ENCODE measurements at places on chromosomes 2 and 18.

GRCh38 chr2:45904267-45904945 is 252.9 kb downstream of the PRKCE start:
- no peak for DNase-seq

DNA sequence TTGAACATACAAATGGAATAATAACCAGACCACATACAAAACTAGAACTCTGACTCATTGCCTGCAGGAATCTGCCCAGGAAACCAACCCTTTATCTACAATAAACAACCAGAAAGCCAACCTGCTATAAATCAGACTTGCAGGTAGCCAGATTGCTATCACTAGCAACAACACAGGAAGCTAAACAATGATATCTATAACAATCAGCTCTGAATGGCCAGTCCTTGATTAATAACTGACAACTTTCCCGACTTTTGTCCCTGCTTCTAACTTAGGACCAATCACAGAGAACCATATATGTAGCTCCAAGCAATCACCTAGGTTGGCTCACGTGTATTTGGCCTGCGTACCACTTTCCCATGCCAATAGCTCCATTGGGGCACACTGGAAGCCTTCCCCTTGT is 470.8 kb downstream of the RIT2 start:
- DNase-seq = no peak

- no peak for DNase-seq
These were observed 425.4 kb downstream of the TGIF1 start for GRCh38 chr18:3875376-3875775.

- DNase-seq = no peak
These were observed 65.8 kb upstream of the SLC35F5 start for GRCh38 chr2:113822087-113822815.

- no peak for DNase-seq
These were observed 97.4 kb upstream of the UGP2 start for GRCh38 chr2:63743982-63744966.

- DNase-seq = peak; percentile 22
These were observed at the start of gene SLC30A3 for GRCh38 chr2:27262379-27263286. Gene SLC30A3, minus strand, starts transcription at chr2:27263047. Its CDS starts 141 bp downstream, at chr2:27262906.

GRCh38 chr18:55007602-55008001 is 48.3 kb upstream of the CCDC68 start:
- no peak for DNase-seq

GRCh38 chr18:60147323-60147722 is 225.3 kb downstream of the MC4R start:
- DNase-seq = no peak

DNA sequence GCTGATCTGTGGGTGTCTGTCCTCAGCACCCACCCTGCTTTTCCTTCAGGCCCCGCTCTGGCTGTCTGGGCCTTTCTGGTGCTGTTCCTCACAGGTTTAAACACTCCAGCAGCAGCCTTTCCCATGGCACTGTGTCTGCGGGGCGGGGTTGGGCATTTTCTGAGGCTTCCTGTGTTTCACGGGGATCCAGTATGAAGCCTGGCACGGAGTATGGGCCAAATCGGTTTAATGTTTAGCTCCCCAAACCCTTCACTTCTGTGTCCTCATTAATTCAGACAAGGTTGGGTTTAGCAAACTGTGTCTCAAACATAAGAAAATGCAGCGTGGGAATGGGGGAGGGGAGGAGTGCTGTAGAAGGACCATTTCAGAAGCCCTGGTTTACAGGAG is 44.9 kb downstream of the HPCAL1 start:
- DNase-seq = no peak

- DNase-seq = no peak
These were observed 149.3 kb downstream of the EML6 start for GRCh38 chr2:54872780-54873179.

DNA sequence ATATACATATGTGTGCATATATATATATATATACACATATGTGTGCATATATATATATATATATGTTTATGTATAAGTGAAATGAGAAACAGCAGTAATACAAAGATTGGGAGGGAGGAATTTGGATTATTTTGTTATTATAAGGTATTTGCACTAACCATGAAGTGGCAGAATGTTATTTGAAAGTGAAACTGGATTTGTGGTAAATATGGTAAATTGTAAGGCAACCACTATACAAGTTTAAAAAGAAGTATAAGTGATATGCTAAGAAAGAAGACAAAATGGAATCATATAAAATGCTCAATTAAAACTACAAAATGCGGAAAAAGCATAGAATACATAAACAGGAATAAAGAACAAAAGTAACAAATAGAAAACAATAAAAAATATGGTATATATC is 37.5 kb downstream of the FBXO15 start:
- no peak for DNase-seq

- no peak for DNase-seq
These were observed 146.1 kb upstream of the DLX2 start for GRCh38 chr2:172248785-172249187.

GRCh38 chr2:196099916-196100315 is 31.3 kb upstream of the DNAH7 start:
- no peak for DNase-seq

DNA sequence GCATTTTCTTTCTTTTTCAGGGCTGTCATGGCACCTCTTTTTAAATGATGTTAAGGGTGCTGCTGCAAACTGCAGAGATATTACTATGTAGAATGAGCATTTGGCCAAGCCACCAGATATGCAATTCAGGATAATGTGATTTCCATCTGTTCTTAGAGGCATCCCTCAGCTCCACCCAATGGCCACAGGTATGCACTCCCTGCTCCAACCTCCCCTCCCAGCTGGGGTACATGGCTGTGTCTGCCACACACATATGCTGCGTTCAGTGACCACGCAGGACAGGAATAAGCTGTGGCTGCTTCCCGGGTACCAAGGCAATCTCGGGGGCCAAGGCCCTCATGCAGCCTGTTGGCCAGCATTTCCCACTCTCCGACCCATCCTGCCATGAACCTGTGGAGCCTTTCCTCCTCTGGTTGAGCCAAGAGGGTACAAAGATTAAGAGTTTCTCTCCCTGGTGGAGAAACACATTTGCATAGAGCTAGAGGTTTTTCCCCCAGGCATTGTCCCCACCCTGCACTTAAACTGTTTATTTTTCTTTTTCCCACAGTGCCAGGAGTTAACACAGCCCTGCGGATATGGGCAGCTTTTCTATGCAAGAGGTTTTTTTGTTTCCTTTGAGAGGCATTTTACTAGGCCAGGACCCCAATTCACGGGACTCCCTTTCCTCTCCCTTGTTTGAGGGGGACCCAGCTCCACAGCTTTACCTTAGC is 147.0 kb downstream of the GCA start:
- DNase-seq = no peak

DNA sequence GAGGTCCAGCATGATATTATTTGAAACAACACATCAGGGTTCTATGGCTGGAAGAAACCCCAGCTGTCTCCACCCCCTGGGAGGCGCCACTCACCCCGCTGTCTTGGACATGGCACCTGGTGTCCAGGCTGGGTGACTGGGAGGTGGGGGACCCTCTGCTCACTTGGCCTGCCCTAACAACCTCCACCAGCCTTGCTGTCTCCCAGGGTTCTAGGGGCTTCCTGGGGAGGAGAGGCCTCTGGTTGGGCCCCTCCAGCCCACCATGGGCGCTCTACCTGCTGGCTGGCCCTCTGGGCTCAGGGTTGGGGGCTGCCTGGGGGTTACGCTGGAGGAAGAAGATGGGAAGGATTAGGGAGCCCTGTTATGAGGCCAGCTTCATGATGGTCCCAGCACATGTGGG is 16.3 kb downstream of the PER2 start:
- no peak for DNase-seq

DNA sequence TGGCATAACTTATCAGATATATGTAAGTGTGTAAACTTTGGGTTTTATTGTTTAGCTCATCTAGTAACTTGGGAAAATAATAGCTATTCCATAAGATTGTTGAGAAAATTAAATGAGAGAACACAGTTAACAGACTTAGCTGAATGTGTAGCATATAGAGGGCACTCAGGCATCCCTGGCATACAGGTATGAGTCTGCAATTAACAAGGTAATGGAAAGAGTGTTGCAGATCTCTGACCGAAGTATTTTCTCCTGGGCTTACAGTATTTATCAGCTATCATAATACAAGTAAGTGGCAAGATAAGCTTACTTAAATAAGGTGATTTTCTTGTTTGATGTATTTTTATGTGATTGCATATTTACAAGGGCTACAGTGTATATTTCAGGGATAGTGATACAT is 7.9 kb upstream of the COBLL1 start:
- DNase-seq = no peak

DNA sequence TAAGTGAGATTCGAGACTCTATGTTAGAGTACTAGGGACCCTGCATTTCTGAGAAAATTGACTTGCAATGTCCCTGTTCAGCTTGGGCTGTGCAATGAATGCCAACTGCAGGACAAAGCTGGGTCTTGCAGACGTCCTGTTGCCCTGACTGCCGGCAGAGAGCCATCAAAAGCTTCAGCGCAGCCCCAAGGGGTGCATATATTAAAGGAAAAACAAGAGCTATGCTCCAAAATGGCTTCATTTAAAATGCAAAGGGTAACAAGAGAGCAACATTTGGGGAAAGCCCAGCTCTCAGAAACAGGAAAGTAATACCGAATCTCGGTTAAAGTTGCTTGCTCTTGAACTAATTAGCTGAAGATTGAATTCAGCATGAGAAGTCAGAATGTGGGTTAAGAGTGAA is 110.9 kb upstream of the PNPT1 start:
- DNase-seq = no peak

- DNase-seq = no peak
These were observed 355.8 kb downstream of the ARL6IP6 start for GRCh38 chr2:153074207-153074606.

GRCh38 chr2:222250313-222250712 is 48.5 kb downstream of the PAX3 start:
- DNase-seq = no peak

DNA sequence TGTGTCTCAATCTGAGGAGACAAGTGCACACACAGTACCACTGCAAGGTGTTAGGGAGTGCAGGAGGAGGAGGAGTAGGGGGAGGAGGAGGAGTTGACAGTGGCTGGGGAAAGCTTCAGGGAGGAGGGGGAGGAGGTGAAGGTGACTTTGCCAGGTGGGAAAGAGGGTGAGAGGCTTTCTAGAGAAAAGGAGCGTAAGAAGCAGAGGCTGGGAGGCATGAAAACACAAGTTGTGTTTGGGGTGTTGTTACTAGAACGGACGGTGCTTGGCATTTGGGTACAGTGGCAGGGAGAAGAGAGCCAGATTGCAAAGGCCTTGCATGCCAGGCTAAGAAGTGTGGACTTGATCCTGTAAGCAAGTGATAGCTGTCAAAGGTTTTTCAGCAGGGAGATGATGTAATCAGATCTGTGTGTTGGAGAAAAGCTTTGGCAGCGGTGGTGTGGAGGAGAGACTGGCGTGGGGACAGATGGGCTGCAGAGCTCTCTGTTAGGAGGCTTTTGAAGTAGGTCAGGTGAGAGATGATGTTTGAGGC is 16.2 kb downstream of the TANC1 start:
- DNase-seq = no peak

- peak; percentile 68 for DNase-seq
These were observed 62.0 kb downstream of the GLI2 start for GRCh38 chr2:120797421-120798221.

GRCh38 chr2:239993291-239993690 is 31.9 kb downstream of the NDUFA10 start:
- no peak for DNase-seq

DNA sequence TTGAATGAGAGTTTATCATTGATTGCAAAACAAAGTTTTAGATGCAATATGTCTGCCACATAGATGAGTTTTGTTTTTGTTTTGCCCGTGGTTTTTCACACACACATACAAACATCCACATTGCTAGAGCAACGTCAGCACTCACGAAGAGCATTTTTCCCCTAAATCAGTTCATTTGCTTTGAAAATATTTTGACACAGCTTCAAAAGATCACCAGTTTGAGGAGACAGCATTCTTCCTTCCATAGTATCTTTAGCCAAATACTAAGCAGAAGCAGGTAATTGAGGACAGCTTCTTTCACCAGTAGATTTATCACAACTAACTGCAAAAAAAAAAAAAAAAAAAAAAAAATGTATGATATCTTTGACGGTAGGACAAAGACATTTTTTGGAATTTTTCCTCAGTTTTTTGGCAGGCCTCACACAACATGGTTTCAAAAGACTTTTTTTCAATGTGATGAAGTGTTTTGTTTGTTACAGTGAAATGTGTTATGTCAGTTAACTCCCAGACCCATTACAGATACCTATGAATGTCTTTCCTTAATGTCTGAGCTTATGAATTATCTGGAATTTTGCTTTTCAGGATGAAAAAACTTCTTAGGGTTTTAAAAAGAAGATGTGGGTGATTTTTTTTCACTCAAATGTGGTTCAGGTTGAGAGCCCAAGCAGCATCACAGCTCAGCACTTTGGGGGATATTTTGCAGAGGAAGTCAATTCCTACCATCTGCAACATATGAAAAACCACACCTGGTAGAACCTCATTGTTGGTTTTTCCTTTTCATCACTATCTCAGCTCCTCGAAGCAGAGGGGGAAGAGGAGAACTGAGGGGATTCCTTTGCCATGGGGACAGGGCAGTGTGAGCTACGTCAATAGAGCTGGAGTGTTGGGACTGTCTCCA is 31.6 kb downstream of the AOX1 start:
- DNase-seq = no peak

DNA sequence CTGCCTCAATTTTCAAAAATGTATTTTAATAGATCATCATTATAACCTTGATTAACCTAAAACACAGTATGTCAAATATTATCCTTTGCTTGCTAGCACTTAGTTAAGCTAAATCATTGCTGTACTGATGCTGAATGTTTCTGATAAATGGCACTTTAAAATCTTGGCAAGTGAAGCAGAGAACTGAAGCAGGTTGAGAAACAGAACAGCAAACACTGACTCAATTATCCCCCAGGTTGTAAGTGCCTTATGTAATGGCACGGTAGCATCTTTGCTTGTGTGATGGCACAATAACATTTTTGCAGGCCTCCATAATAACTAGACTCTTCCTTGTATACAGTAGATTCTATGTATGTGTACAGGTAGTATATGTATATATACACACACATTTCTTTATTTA is 33.8 kb downstream of the ARHGAP15 start:
- no peak for DNase-seq

DNA sequence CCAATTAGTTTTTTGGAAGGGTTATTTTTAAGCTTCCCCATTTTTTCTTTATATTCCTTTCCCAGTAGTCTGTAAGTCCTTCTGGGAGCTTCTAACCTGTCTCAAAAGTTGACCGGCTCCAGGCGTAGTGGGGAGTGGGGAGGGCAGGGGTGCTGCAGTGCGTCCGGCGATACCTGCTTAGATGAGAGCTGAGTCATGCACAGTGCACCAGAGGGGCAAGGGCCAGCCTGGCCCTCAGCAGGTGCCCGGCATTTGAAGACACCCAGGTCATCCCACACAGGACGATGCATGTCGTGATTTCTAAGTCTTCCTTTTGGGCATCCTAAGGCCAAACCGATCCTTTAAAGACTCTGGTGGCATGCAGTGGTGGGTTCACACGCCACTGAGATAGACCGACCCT is 73.4 kb downstream of the TPO start:
- no peak for DNase-seq

GRCh38 chr2:46866770-46867246 is 48.8 kb downstream of the MCFD2 start:
- no peak for DNase-seq

- DNase-seq = no peak
These were observed 92.0 kb downstream of the GAREM1 start for GRCh38 chr18:32378705-32379104.

- peak; percentile 67 for DNase-seq
These were observed 110.8 kb upstream of the OTOS start for GRCh38 chr2:240250985-240251847.

GRCh38 chr18:11886577-11887110 is 21.5 kb downstream of the MPPE1 start:
- no peak for DNase-seq

All from fibroblast of skin of scalp (primary cell).